Renal cortical epithelial cell (primary cell): ENCODE measurements at places on chromosomes 11 and 22. TPM values are rescaled to one million over a fixed set of nuclear protein-coding genes. Genes with fewer than 3 reads are reported as not detected.

The ROBO4 gene
- 0.85 and 4.2 TPM in 2 replicates for total RNA-seq

The NECTIN1 gene
- 3.6 and 4.7 TPM in 2 replicates for total RNA-seq

The NXPE1 gene
- not detected in 2 replicates for total RNA-seq

The HTR3A gene
- total RNA-seq: 0.35 TPM in 2 replicates

The SELENOM gene
- 57.9 and 131 TPM in 2 replicates for total RNA-seq

The QSER1 gene
- 17.7 and 43.9 TPM in 2 replicates for total RNA-seq

The TMEM80 gene
- total RNA-seq: 3.6 and 7.7 TPM in 2 replicates

The NOX4 gene
- total RNA-seq: 6.9 and 26.8 TPM in 2 replicates

The PGA5 gene
- total RNA-seq: not detected in 2 replicates

The VPS11 gene
- total RNA-seq: 15.8 and 29.3 TPM in 2 replicates

The APOBEC3F gene
- 4.2 and 4.7 TPM in 2 replicates for total RNA-seq

The SUSD2 gene
- 0.10 TPM in 1 of 2 replicates, not detected in the other for total RNA-seq

The MAJIN gene
- total RNA-seq: not detected in 2 replicates

The ELF5 gene
- total RNA-seq: 0.35 TPM in 1 of 2 replicates, not detected in the other

The LRRC32 gene
- 0.17 and 5.6 TPM in 2 replicates for total RNA-seq

The DERL3 gene
- 0.17 and 0.30 TPM in 2 replicates for total RNA-seq

The CLMP gene
- total RNA-seq: 22.7 and 48.9 TPM in 2 replicates

The UBQLNL gene
- total RNA-seq: 0.30 TPM in 1 of 2 replicates, not detected in the other

The GPR83 gene
- under 0.01 TPM in 1 of 2 replicates, not detected in the other for total RNA-seq

The CYTH4 gene
- total RNA-seq: not detected in 2 replicates

The OR5P2 gene
- 0.10 TPM in 1 of 2 replicates, not detected in the other for total RNA-seq

The NPAS4 gene
- not detected in 2 replicates for total RNA-seq

The IGF2 gene
- total RNA-seq: 0.75 TPM in 1 of 2 replicates, not detected in the other

The GLYAT gene
- total RNA-seq: 3.6 TPM in 1 of 2 replicates, not detected in the other

The DDT gene
- 124 and 130 TPM in 2 replicates for total RNA-seq

The DYNC2H1 gene
- total RNA-seq: 10.8 and 43.2 TPM in 2 replicates

The RHBDD3 gene
- total RNA-seq: 12.9 and 19.3 TPM in 2 replicates

The NNMT gene
- 1,571 and 2,593 TPM in 2 replicates for total RNA-seq

The CENPM gene
- 1.8 and 10.8 TPM in 2 replicates for total RNA-seq

The JAM3 gene
- total RNA-seq: 5.6 and 23.3 TPM in 2 replicates

The SMIM38 gene
- total RNA-seq: 0.05 TPM in 1 of 2 replicates, not detected in the other

The MOV10L1 gene
- not detected in 2 replicates for total RNA-seq

The SMC1B gene
- not detected in 2 replicates for total RNA-seq

The RAB38 gene
- total RNA-seq: 10.7 and 12.3 TPM in 2 replicates

The ANO5 gene
- total RNA-seq: 5.8 and 9.0 TPM in 2 replicates

The MAP6 gene
- 0.35 and 3.2 TPM in 2 replicates for total RNA-seq

The KCNA4 gene
- not detected in 2 replicates for total RNA-seq

The BBOX1 gene
- total RNA-seq: 4.0 TPM in 1 of 2 replicates, not detected in the other

The CCDC90B gene
- total RNA-seq: 66.2 and 94.4 TPM in 2 replicates

The TLCD5 gene
- 3.8 and 19.0 TPM in 2 replicates for total RNA-seq

The HSPB2 gene
- total RNA-seq: 0.10 and 0.69 TPM in 2 replicates

The NAALADL1 gene
- 7.8 and 10.9 TPM in 2 replicates for total RNA-seq

The PACSIN2 gene
- 69.8 and 129 TPM in 2 replicates for total RNA-seq

The C22orf15 gene
- total RNA-seq: not detected in 2 replicates

The C11orf97 gene
- 0.20 TPM in 1 of 2 replicates, not detected in the other for total RNA-seq

The DDTL gene
- 1.6 and 1.7 TPM in 2 replicates for total RNA-seq

The DCHS1 gene
- total RNA-seq: under 0.01 and 1.3 TPM in 2 replicates

The NRGN gene
- 0.10 TPM in 1 of 2 replicates, not detected in the other for total RNA-seq

The PSMD13 gene
- 74.2 and 172 TPM in 2 replicates for total RNA-seq

The PAK1 gene
- 16.0 and 30.0 TPM in 2 replicates for total RNA-seq

The RPS3 gene
- total RNA-seq: 1,041 and 1,094 TPM in 2 replicates

The CCDC81 gene
- 0.17 and 0.50 TPM in 2 replicates for total RNA-seq

The SLC25A45 gene
- total RNA-seq: 0.52 and 0.65 TPM in 2 replicates

The UBXN1 gene
- 97.6 and 105 TPM in 2 replicates for total RNA-seq

The GALNT18 gene
- 15.6 and 18.4 TPM in 2 replicates for total RNA-seq

The SPDYC gene
- not detected in 2 replicates for total RNA-seq

The POTEH gene
- total RNA-seq: not detected in 2 replicates

The CRYBB2 gene
- 1.2 TPM in 1 of 2 replicates, not detected in the other for total RNA-seq

The PIK3C2A gene
- 80.4 and 136 TPM in 2 replicates for total RNA-seq

The PHOX2A gene
- not detected in 2 replicates for total RNA-seq
